ENCODE measurements at places on chromosomes 1 and 21.

DNA sequence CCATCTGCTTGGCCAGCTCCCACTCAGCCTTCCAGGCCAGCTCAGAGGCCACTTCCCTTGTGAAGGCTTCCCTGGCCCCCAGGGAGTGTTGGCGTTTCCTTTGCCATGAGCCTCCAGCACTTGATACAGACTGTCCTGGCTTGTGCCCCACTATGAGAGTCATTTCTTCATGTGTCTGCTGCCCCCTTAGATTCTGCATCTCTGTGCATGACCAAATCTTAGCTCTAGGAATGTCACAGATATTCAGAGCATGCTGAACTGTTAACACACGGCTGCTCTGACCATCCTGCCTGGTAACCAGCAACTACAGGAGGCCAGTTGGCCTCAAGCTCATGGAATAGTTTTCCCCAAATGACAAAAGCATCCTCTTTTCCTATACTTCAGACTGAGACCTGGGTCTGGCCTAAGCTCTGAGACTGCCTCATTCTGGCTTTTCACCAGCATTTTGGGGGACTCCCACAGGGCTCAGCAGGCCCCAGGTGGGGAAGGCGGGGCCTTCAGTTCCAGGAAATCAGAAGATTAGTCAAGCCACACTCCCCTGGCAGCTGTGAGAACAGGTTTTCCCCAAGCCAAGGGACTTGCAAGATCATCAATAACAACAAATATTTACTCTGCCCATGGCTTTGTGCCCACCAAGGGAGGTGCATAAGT, 182.6 kb upstream of the EDN2 start:
- no peak for DNase-seq

GRCh38 chr21:44758781-44759627, 42.6 kb downstream of the UBE2G2 start:
- no peak for DNase-seq

DNA sequence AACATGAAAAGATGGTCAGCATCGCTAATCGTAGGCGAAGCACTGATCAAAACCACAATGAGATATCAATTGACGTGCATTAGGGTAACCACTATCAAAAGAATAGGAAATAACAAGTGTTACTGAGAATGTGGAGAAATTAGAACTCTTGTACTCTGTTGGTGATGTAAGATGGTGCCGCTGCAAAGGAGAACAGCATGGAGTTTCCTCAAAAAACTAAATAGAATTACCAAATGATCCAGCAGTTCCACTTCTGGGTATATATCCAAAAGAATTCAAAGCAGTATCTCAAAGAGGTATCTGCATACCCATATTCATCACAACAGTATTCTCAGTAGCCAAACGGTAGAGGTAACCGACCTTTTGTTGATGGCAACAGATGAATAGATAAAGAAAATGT, 8.3 kb upstream of the CD101 start:
- DNase-seq: no peak

DNA sequence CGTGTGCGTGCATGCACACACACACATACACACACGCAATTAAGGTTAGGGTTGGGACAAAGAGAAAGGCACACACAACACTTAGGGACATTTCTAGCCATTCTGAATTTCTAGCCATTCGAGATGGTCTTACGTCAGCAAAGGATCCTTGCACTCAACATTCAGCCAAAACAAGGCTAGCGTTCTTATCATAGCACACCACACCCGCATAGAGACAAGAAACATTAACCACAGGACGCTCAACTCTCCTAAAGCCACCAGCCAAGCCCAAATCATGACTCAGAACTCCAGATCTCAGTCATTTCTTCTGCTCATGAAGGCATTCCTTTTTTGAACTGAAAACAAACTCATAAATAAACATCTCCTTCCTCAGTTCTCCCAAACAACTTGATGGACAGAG, 106.8 kb downstream of the LMO4 start:
- DNase-seq: no peak

- DNase-seq: no peak
Measured at GRCh38 chr21:28624626-28625025, 368.1 kb downstream of the LTN1 start.

DNA sequence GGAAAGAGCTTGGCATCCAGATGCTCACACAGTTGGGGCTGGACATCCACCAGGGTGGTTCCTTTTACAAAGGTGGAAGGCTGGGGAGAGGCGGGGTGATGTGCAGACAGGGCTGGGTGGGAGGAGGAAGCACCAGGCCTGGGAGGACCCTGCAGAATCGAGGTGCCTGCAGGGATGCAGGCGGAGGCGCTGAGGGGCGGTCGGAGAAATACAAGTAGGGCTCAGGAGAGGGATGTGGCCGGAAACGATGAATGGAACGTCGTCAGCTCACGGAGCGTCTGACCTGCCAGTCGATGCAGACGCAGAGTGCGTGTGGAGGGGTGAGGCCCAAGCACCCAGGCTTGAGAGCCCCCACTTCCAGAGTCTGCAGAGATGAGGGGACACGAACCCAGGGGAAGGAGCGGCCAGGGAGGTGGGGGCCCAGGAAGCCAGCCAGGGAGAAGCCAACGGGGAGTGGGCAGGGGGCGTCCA, 63.4 kb downstream of the TRIM11 start:
- no peak for DNase-seq

GRCh38 chr21:41651406-41651805, 115.4 kb downstream of the RIPK4 start:
- DNase-seq: no peak

DNA sequence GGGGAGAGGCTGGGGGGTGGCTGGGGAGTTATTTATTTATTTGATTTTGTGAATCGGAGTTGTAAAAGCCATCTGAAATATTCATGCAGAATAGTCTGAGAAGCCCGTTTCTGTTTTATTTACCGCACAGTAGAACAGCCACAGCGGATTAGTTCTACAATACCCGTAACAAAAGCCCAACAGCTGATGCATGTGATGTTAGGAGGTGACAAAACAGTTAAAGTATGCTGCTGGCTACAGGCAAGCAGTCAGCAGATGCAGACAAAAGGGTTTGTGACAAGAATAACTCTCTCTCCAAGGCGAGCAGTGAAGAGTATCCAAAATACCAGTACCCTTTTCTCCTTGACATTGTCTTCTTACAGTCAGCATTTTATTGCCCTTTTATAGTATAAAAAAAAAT, 42.0 kb downstream of the PROX1 start:
- no peak for DNase-seq

DNA sequence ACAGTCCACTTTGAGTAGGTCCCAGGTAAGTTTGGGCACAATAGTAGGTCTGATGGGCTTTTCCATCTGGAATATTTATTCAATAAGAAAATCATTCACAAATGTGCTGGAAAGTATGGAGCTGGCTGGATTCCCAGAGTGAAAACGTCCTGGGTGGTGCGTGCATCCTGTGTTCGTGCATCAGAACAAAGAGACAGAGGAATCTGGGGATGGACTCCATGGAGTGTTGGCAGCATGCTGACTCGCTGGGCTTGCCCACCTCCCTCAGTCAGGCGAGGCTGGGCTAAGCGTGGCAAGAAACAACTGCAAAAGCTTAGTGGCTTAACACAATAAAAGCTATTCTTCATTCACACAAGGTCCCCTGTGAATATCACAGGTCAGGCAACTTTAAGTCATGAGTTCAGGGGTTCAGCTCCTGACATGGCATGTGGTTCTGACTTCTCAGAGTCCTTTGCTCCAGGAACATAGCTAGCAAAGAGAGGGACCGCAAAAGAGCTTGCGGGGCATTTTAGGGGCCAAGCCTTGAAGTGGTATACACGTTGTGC, 151.6 kb upstream of the ZNF644 start:
- DNase-seq: no peak

GRCh38 chr1:111201275-111202090, 1.0 kb upstream of the DENND2D start:
- DNase-seq: no peak

DNA sequence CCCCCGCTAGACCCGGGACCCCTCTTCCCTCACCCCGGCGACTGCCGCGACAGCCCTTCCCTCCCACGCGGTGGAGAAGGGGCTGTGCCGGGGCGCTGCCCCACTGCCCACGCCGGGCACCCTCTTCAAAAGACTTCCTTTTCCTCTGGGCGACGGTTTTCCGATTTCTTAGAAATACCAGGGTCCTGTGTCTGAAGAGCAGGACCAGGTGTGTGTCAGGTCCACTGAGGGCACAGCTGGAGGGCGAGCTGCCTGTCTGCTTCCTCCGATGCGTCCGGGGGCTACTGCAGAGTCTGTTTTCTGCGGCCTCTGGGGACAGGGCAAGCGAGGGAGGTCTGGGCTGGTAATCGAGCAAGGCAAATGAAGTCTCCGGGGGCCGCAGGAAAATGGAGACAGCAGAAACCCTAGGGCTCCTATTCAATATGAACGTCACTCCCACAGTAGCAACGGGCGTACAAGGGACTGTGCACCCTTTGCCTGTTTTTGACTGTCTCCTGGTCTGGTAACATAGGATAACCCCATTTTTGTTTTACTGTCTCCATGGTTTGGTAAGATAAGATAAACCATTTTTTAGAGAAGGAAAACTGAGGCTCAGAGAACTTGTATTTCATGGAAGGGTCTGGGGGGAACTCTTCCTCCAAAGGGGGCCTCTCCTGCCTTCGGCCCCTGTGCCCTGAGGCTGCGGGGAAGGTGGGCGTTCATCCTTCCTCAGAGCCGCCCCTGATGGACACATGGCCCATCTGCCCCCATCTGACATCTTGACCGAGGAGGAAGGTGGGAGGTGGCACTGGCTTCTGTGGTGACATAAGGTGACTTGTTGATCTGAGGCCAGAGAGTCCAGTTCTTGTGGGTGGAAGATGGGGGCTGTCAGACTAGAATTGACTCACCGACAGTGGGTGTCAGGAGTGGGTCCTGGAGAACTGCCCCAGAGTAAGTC, 970 bp downstream of the TNFRSF1B start:
- no peak for DNase-seq

DNA sequence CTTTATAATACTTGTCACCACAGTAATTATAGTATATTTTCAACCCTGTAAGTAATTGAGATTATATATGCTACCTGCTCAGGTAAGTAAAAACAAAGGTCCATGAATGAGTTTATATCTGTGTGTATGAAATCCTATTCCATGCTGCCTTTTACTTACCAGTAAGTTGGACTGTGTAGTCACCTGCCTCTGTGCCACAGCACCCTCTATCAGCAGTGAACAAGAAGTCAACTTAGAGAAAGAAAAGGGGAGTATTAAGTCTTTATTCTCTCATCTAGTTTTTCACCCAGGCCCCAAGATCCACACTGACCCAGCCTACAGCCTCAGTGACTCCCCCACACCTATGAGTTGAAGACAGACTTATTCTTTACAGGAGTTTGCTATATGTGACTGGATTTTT, 36.9 kb upstream of the IFI16 start:
- no peak for DNase-seq

DNA sequence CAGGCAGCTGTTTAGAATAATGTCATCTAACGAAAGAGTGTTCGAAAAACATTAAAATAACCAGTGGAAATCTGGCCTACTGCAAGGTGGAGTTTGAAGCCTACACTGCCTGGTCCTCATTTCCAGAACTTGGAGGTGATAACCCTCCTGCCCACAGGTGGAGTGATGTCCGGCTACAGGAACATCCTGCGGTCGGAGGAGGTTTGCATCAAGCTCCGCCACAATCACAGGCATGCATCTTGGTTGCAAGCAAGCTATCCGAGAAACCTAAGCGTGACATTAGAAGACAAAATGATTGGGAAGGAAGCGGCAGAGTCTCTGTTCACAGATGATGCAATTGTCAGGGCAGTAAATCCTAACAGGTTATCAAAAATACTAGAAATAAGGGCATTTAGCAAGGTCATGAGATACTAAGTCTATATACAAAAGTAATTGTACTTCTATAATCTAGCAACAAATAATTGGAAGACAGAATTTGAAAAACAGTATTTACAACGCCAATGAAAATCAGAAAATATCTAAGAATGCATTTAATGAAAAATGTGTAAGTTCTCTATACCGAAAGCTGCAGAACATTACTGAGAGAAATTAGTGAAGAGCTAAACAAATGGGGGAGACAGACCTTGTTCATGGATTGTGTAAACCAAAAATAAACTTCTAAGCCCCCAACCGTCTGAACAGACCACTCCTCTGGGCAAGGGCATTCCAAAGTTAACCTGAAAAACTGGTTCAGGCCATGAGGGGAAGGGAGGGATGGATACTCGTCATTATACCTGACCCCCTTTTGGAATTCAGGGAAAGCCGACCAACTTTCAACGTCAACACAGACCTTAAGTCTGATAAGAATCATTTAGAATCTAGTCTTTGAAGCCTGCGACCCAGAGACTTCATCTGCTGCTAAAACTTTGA, 4.7 kb upstream of the SLC19A1 start:
- DNase-seq: no peak

GRCh38 chr21:28310171-28310685, 682.4 kb downstream of the LTN1 start:
- DNase-seq: no peak

GRCh38 chr1:30870035-30870434, 38.5 kb downstream of the SDC3 start:
- DNase-seq: no peak

- no peak for DNase-seq
Measured at GRCh38 chr21:32413015-32413504, 554 bp downstream of the EVA1C start.

DNA sequence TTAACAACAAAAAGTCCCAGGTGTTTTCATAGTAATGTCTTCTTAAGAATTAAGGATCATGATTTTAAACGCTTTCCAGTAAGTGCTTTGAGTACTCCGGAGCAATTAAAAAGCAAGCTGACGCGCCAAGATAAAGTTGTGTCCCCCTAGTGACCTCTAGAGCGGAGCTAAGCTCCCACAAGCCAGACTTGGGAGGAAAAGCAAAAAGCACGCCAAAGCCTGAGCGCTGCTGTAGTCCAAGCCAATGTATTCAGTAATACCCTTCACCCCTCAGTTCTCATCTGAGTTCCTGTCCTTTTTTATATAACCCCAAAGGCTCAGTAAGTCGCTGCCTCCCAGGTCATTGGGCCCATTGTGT, 3.5 kb upstream of the SLC44A5 start:
- DNase-seq: no peak

- DNase-seq: no peak
Measured at GRCh38 chr1:198253259-198253658, 96.5 kb downstream of the NEK7 start.

DNA sequence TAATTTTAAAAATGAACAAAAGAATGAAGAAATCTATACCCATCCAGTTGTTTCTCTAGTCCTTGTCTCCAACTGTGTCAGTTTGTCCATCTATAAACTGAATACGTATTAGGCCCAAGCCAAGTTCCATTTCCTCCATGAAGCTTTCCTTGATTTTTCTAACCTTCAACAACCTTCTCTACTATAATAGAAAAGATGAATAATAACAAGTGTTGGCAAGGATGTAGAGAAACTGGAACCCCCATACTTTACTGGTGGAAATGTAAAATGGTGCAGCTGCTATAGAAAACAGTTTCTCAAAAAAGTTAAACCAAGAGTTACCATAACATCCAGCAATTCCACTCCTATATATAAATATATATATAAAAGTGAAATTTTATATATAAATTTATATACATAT, 10.6 kb downstream of the KIAA0319L start:
- no peak for DNase-seq

DNA sequence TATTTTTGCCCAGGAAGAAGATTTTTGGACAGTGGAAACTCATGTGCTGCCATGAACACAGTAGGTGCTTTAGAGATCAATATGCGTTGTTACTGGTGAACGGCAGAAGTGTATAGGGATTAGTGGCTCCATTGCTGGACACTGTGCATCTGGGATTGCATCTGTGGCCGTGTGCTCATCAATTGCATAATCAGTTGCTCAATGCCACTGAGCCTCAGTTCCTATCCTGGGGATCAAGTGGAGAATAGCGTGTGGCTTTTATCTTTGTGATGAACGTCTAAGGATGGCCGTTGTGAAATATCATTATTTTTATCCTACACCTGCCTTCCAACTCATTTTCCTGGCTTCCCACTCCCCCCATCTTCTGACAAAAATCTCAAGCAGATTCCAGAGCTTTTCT, 5.4 kb downstream of the TNN start:
- peak; percentile 11 for DNase-seq

- DNase-seq: no peak
Measured at GRCh38 chr1:33047839-33048305, 11.2 kb upstream of the AK2 start.
